ENCODE measurements at places on chromosomes 5 and 9. TPM values are rescaled to one million over a fixed set of nuclear protein-coding genes. Genes with fewer than 3 reads are reported as not detected.
A peak's percentile ranks its signal among the peaks of the same experiment; 100 is the strongest.

DNA sequence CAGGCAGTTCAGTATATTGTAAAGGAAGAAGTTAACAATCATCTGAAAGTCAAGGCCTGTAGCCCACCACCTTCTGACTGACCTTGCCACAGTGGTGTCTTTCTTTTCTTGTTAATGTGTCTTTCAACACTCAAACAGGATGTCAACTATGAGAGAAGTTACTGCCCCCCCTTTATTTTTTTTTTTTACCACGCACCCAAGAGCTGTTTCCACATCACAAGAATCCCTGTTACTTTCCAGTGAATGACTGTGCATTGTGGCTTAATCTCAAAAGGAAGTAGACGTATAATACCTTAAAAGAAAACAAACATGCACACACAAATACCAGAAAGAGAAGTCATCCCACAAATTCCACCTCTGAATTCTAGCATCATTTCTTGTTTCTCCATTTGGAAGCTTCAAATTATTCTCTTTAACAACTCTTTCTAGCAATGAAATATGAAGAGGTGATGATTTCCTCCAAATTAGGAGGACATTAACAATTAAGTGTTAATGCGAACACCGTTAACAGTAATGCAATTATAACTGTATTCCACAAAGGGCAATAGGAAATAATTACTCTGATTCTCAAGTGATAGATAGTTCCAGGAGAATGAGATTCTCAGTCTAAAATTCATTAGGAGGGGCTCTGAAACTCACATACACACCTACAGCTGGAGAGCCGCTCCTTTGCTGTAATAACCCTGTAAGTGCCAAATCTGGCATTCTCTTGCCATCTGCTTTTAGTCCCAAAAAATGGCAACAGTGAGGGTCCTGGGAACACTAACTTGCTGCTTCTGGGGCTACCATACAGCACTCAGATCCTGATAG is 201.0 kb downstream of the EFNA5 start:
- peak; percentile 93 for DNase-seq

DNA sequence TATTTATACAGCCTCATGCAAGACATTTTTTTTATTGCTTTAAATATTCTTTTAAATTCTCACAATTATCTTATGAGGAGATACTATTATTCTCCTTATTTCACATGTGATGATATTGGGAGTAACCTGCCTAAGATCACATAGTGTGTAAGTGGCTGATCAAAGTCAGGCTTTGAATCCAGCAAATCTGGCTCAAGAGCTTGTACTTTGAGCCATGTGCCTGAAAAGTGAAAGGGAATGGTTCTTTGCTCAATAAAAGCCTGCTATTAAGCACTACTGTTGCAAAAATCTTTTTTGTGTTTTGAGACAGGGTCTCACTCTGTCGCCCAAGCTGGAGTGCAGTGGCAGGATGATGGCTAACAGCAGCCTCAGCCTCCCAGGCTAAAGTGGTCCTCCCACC is 35.1 kb downstream of the PWWP2A start:
- DNase-seq = no peak

DTWD2 gene
- 24.7 TPM for total RNA-seq

DNA sequence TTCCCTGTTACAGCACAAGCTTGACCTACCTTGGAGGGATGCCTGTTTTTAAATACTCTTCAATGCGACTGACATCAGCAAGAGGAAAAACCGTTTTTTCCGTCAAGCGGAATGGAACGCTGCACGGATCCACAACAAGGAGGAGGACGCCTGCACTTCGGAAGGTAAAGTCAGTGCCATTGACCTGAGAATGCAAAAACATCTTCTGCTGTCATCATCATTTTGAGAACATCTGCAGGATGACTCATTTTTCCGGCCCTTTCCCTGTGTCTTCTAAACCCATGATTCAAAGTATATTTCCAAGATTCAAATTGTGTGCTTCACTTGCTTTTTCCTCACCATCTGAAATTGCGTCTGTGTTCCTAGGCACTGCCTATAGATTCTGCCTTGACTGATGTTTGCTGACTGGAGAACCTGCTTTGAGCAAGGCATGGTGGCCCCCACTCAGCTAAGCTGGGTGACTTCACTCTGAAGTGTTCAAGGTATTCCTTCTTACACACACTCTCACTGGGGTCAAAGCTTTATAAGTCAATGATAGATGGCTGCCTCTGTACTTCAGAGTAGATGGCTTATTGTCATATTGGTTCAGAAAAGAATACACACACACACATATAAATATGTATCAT is 78.1 kb downstream of the CEMIP2 start:
- DNase-seq = no peak

- DNase-seq = no peak
Observed at GRCh38 chr5:139952574-139952973, 90.5 kb downstream of the NRG2 start.

DNA sequence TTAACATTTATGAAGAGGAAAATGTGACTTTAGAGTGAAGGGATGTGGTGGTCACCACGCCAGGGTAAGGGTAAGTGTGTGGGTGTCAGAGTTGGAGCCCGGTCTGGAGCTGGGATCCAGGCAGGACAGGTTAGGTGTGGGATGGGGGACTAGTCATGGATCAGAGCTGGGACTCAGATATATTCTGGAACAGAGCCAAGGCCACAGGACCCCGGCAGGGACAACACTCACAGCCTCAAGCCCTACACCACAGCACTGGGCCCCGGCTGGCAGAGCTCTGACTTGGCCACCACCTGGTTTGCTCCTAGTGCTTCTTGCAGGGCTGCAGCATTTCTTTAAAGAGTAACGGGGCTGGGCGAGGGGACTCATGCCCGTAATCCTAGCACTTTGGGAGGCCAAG is 47.4 kb downstream of the C5orf15 start:
- no peak for DNase-seq

GRCh38 chr9:126720036-126720435 is 84.8 kb upstream of the ZBTB43 start:
- DNase-seq = no peak

GRCh38 chr5:102722931-102723330 is 32.2 kb upstream of the PAM start:
- DNase-seq = no peak

DNA sequence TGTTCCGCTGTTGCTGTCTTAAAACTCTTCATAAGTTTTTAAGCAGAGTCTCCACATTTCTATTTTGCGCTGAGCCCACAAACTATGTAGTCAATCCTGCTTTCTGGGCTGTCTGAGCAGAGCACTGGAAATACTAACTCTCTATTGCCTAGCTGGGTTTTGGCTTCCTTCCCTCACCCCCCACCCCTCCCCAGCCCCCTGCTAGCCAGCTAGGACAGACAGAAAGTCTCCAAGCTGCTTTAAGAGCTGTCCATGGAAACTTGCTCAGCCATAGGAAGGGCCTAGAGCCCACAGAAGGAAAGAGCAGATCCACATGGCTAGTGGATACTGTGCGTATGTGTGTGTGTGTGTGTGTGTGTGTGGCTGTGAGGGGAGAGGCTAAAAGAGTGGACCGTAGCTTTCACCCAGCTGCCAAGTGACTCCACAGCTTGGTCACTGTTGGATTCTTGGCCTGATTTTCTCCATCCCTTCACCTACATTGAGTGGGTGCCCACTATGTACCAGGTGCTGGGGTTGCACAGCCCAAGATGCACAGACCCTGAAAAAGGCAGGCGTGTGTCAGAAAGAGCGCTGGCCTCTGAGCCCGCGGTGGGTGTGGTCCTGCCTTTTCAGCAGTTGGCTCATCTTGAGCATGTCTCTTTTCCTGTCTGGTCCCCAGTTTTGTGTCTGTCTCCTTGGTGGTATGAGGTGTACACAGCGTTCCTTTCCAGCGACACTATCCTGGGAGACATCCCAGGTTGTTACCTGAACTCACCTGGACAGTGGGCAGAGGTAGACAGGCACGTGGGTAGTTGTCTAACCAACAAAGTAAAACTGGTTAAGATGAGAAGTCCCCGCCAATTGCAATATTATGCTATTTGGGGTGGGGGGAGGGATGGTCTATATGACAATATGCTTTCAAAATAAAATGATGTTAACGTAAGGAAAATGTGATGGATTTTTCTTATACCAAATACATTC is 5.4 kb upstream of the NKX2-5 start:
- no peak for DNase-seq

GRCh38 chr5:57841676-57842363 is 359.2 kb upstream of the ACTBL2 start:
- peak; percentile 93 for DNase-seq

- DNase-seq = no peak
Observed at GRCh38 chr5:177300951-177301350, 2.6 kb downstream of the RAB24 start.

GRCh38 chr9:108549184-108549583 is 306.6 kb downstream of the ACTL7B start:
- DNase-seq = no peak

- DNase-seq = no peak
Observed at GRCh38 chr5:86626149-86626548, 8.4 kb downstream of the COX7C start.

GRCh38 chr5:164721656-164722055 is 1216.2 kb downstream of the MAT2B start:
- DNase-seq = no peak

MCTP1 gene
- 46.4 TPM for total RNA-seq

C9orf78 gene
- 55.6 TPM for total RNA-seq

SELENOP gene
- 4.5 TPM for total RNA-seq

LVRN gene
- total RNA-seq = 0.64 TPM

DNA sequence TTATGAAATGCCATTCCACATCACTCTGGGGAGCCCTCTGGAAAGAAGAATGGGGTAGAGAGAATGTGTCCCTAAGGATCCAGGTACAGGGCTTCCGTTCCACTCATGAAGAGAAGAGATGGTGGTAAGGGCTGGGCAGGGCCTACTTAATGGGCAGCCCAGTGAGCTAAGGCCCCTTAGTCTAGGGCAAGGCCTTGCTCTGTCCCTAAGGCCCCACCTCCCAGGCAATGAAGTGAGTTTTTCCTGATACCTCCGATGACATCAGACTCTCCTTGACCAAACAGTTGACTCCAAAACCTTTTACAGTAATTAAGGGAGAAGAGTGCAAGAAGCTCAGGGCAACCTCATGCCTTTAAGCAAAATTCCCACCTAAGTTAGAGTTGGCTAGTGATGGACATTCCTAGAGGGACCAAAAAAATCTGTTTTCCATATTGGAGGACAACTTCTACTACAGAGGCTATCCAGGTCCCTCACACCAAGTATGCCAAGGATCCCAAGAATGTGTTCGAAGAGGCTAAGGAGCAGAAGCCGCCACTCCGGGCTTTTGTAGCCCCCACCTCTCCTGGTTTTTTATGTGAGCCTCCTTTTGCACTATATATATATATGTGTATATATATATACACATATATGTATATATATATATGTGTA is 5.9 kb downstream of the KLF9 start:
- DNase-seq = no peak

SLC36A3 gene
- total RNA-seq = not detected

- DNase-seq = no peak
Observed at GRCh38 chr5:154732212-154732611, 23.0 kb upstream of the LARP1 start.

FAM163B gene
- total RNA-seq = not detected

- no peak for DNase-seq
Observed at GRCh38 chr9:15485836-15486666, 24.7 kb downstream of the PSIP1 start.

DNA sequence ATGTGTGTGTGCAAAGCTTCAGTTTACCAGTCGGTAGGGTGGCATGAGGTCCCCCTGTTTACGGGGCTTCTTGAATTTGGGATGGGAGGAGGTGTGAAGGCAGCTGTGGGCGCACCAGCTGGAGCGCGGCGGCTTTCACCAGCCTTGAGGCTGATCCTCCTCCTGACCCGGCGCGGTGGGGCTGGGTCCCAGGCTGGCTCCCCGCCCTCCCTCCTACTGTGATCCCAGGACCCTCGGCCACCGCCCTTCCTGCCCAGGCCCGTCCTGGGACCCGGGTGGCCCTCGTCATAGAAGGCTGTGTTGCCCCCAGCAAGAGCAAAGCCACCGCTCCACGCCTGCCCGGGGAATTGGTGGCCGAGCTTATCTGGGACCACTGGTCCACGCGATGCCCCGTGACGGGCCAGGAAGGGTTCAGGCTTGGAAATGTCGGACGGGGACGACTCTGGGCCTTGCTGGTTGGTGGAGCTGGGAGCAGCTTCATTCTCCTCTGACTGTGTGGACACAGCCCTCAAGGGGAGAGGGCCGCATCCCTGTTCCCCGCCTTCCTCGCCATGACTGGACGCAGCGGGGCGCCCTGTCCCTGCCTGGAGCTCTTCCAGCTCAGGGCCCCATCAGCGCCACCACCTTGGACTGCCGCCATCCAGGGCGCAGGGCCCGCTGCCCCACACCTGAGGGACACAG is 271.1 kb upstream of the IRX1 start:
- no peak for DNase-seq

ANP32B gene
- 72.5 TPM for total RNA-seq

- DNase-seq = no peak
Observed at GRCh38 chr5:74619308-74619707, 21.2 kb downstream of the ENC1 start.

TMOD1 gene
- total RNA-seq = 1.9 TPM

ZER1 gene
- total RNA-seq = 12.5 TPM

DNA sequence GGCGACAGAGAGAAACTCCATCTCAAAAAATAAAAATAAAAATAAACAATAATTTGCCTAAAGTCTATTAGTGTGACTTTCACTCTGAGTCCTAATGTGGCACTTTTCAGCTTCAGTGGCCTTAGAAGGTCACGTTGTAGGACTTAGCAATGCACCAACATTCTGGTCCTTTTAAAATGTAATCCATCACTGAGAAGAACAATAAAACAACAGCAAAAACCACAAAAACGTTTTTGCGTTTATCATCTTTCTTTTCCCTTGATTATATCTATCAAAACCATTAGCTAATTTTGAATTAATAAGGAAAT is 190.1 kb upstream of the ZNF608 start:
- DNase-seq = no peak

MED10 gene
- total RNA-seq = 23.5 TPM

SPTLC1 gene
- 110 TPM for total RNA-seq

SLC4A9 gene
- not detected for total RNA-seq

GRCh38 chr9:134066913-134067851 is 644 bp downstream of the BRD3 start:
- DNase-seq = no peak

DNA sequence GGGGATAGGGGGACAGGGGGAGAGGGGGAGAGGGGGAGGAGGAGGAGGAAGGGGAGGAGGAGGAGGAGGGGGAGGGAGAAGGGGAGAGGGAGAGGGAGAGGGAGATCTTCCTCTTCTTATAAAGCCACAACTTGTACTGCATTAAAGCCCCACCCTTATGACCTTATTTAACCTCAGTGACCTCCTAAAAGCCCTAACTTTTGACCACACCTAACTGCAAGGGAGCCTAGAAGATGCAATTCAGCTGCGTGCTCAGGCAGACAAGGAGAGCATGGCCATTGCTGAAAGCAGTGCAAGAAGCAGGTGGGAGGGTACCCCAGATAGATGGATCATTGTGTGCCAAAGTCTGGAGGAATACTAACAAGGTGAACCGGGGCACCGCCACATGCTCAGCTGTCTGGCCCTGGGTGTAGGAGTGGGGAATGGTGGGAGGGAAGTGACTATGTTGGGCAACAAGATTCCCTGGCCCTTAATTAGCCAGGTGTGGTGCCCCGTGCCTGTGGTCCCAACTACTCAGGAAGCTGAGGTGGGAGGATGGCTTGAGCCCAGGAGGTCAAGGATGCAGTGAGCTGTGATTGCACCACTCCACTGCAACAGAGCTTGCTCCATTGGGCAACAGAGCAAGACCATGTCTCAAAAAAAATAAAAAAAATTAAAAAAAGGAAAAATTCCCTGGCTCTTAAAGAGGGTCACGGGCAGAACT is 125.4 kb upstream of the BOD1 start:
- no peak for DNase-seq
